ENCODE measurements at places on chromosomes 11 and 22. TPM values are rescaled to one million over a fixed set of nuclear protein-coding genes. Genes with fewer than 3 reads are reported as not detected.
A peak's percentile ranks its signal among the peaks of the same experiment; 100 is the strongest.

GRCh38 chr11:117289795-117290194, 1.4 kb upstream of the BACE1-AS start:
- DNase-seq = no peak

DNA sequence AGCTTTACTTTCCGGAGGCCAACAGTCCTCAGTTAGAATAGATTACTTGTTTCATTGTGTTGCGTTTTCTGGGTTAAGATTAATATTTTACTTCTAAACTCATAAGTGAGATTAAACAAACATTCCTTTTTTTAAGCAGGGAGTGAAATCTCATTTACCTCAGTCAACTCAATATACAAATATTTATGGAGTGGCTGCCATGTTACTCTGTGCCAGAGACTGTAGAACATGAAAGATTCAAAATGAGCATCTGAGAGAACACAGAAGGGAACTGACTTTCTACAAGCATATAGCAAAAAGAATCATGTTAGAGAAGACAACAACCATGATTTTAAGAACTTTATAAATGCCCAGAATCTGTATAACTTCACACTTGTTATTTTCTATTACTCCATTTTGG, 3.4 kb upstream of the LRRC55 start:
- DNase-seq = no peak

DNA sequence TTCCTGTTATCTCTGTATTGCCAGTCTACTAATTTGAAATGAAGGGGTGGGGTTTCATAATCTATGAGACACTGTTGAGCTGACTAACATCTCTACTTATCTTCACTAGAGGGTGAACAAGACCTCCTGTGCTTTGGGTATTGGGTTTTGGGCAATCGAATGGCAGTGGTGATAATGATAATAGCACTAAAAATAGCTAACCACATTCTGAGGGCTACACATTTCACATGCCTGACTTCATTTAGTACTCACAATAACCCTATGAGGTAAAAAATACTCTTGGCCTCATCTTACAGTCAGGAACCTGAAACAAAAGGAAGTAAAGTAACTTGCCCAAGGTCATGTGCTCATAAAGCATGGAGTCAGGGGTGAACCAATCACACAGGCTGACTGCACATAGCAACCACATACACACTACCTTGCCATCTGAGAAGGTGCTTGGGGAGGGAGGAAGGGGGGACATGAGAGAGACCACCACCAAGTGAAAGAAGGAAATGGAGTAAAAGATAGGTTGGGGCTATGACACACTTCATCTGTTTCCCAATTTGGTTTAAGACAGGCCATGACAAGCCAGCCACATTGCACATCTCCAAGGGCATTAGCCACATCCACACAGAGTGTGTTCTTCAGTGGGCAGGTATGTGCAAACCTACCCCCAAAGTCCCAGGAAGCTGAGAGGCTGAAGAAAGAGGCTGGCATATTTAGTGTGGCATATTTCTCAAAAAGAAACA, 387.6 kb upstream of the DDI1 start:
- no peak for DNase-seq

CRYBA4 gene
- not detected for total RNA-seq

C22orf15 gene
- 2.0 TPM for total RNA-seq

DNA sequence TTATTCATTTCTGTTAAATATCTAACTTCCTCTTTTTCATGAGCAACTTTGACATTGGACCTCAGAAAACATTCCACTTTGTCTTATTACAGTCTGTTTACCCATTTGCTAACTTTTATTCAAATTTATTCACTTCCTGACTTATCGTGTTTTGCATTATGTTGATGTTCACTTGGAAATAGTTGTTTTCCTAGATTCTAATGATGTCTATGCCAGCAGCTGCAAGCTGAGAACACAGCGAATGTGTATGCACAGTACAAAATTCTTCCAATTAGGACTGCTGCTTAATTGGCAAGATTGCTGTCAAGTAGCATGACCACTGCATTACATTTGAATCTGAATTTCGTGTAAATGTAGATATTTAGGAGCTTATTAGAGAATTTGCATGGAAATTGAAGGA, 61.5 kb upstream of the GRIA4 start:
- no peak for DNase-seq

PHETA2 gene
- total RNA-seq = 0.70 TPM

- DNase-seq = peak; percentile 99
Measured at GRCh38 chr11:64241241-64241490, 271 bp downstream of the FKBP2 start.

- peak; percentile 35 for DNase-seq
Measured at GRCh38 chr11:5992604-5993251, 5.9 kb upstream of the OR52L1 start.

PATE3 gene
- total RNA-seq = not detected

DNA sequence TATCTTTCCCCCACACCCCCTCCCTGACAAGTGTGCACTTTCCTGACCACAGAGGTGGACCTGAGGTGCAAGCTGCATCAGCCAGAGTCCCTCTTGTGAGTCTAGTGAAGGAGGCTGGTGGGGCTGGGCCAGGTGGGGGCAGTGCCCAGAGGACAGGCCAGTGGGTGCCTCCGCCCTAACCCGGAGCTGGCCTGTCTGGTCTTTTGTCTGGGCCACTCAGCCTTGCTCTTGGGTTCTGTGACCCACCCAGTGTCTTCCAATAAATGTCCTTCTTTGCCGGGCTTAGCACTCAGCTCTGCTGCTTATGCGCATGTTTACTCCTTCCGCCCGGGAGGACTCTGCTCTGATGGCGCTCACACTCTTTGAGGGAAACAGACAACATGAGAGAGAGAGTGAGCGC, 526.2 kb downstream of the TBC1D22A start:
- DNase-seq = no peak

GRCh38 chr11:34468209-34468841, 29.6 kb downstream of the CAT start:
- DNase-seq = peak; percentile 86

KCNJ5 gene
- not detected for total RNA-seq

CCND1 gene
- 2,519 TPM for total RNA-seq

MCHR1 gene
- not detected for total RNA-seq

- no peak for DNase-seq
Measured at GRCh38 chr11:118923721-118924587, 1.8 kb downstream of the BCL9L start.

GRCh38 chr11:117790279-117790678, 6.7 kb downstream of the DSCAML1 start:
- no peak for DNase-seq

DNA sequence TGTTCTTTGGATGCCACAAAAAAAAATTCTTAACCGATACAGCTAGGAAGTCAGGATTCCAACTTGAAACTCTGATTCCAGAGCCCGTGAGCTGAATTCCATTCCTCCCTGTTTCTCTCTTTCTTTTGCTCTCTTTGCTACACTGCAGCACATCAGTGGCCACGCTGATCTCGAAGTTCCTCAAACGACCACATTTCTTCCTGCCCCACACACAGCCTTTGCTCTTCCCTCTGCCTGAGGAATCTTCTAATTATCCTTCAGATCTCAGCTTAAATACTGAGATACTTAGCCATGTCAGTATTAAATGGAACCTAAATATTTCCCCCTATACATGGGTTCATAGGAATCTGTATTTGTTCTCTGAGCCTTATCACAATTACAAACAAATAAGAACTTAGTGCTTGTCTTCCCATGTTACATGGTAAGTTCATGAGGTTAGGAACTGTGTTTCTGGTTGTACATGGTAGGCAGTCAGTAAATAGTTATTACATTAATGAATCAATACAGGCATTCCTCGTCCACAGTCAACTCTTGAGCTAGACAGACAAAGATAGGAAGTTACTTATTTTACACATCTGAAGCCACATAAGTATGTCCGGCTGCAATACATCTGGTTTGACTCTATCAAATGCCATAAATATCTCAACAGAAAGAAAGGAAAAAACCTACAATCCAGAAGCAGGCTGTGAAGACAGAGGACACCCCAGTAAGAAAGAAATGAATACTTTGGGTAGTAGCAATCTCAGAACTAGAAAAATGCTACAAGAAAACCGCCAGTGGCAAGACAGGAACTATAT, 86.6 kb downstream of the MAML2 start:
- no peak for DNase-seq

- peak; percentile 93 for DNase-seq
Measured at GRCh38 chr11:122981388-122982264, at the start of gene BSX. Gene BSX, minus strand, starts transcription at chr11:122981834. Its CDS starts 163 bp downstream, at chr11:122981671.

DNA sequence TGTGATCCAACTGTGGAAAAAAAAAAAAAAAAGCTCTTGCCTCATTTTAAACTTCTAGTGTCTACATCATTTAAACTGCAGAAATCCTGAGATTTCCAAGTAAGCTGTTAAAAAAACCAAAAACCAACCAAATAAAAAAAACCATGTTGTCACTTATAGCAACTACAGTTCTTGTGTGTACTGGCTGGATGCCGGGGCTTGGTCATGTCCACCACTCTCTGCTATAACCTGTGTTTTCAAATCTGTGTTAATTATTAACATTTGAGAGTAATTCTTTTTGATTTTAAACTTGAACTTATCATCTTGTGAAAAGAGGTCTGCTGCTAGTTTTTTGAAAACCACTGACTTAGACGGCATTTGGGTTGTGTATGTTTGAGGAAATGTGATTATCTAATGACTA, 32.2 kb upstream of the BID start:
- no peak for DNase-seq

- DNase-seq = peak; percentile 83
Measured at GRCh38 chr11:113296447-113297205, 17.8 kb upstream of the TTC12 start.

DNA sequence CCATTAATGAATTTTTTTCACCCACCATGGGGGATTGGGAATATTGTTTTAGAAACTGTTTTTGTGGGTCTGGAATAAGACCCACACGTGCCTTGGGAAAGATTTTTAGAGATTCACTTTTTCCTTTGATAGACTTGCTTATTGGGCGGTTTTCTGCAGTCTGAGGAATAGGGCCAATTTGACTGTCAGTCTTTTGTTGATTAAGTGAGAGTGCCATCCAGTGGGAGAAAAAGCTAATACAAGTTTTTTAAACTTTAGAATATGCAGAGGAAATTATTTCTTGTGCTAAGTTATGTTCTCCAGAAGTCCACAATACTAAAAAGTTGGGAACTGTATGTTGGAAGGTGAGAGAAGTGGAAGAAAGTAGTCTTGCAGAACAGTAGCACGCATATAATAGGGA, 56.1 kb downstream of the PRMT3 start:
- DNase-seq = peak; percentile 49

DNA sequence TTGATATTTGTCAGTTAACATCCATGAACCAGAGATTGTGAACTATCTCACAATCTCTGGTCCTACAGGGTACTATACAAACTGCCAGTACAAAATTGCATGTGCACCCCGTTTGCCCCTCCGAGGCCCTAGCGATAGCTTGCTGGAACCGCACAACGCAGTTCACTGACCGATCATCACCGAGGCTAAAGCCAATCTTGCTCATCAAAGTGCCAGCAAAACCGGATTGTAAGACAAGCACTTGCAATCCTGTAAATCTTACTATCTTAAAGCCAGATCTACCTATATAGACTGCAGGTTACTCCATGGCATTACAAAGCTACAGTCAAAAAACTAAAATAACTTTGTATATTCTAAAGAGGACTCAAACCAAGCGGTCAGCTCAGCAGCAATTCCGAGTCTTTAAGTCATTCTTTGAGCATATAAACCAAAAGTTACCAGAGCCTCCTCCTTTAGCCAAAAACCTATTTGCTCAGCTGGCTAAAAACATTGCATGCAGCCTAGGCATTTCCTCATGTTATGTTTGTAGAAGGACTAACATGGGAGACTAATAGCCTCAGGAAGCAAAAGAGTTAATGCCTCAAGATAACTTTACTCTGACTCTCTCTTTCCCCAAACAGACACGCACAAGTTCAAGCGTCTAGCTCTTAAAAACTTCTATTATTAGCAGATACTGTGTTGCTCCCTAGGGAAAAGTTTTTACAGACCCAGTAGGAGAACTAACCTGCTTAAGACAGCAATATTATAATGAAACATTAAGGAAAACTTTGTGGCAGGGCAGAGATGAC, 30.7 kb upstream of the CPT1A start:
- DNase-seq = peak; percentile 27

GRCh38 chr22:38881464-38881871, 9.5 kb upstream of the CBX6 start:
- DNase-seq = peak; percentile 54

- peak; percentile 99 for DNase-seq
Measured at GRCh38 chr11:72308226-72309073, 64.5 kb upstream of the PHOX2A start.

- no peak for DNase-seq
Measured at GRCh38 chr11:65141896-65142494, 7.7 kb upstream of the SYVN1 start.
